ENCODE measurements at places on chromosomes 1 and 21.

DNA sequence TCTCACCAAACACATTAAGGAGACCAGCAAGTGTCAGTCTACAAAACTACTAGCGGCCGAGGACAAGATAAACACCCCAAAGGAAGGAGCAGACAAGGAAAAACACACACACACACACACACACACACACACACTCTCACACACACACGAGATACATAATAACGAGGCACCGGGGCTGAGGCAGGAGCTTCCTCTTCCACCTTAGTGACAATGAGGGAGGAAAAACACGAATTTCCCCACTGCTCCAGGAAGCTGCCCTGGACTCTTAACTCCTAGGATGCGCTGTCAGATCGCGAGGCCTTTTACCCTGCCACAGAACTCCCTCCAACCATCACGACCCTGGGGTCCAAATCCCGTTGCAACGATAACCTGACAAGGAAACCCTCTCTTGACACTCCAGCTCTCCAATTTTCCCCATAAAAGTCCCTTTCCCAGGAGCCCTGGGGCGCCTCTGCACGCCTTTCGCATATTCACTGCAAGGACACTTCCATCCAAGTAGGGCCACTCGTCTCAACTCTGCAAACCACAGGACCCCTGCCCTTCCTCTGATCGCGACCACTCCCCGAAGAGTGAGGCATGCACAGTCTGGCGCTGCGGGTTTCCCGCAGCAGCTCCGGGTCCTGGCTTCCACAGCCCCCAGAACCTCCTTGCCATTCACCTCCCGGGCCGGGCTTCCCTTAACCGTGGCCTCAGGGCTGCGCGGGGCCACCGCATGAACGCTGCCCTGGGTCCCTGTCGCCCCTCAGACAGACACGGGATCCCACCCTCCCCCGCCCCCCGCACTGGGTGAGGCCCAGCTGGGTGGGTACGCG, 581 bp downstream of the ETV3 start:
- DNase-seq, result no peak

DNA sequence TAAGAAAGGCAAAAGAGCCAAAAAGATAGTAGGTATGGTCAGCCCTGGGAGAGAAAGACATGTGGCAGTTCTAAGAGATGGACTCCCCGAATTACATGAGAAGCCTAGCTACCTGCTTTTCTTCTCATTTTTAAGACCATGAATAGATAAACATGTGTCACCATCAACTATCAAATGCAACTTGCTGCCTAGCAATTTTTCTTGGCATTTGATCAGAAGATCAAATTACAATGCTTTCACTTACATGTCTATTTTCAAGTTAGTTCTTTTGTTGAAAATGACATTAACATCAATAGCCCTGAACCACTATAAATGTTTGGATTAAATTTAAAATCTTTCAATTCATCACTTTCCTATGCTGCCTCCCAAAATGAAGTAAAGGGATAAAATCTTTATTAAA, 212.3 kb downstream of the HHIPL2 start:
- no peak for DNase-seq

DNA sequence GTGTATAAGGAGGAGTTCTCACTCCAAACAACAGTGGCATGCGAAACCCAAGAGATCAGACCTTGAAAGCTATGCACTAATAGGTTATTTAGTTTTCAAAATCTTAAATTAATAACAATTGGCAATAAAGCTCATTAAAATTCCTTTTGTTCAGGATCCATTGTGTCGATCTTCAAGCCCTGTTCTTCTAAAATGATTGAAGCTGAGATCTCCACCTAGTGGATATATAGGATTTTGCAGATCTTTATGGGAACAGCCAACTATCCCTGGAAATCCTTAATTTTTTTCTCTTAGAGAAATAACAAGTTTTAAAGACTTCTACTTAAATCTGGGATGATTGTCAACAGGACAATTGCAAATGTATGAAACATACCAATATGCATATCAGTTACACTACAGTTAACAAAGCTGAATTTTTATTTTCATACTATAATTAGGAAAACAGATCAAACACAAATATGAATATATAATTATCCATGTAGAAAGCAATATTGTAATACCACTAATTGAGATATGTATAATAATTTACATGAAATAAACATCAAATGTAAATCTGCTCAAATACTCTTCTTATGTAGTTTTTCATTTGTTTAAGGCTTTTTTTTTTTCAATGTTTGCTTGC, 43.3 kb downstream of the LRRC53 start:
- peak; percentile 25 for DNase-seq

GRCh38 chr1:230611128-230611877, 31.0 kb upstream of the COG2 start:
- DNase-seq, result no peak

GRCh38 chr1:14037101-14037847, 337.3 kb downstream of the PRDM2 start:
- DNase-seq, result no peak

- DNase-seq, result no peak
Measured at GRCh38 chr1:156664767-156665411, 12.3 kb downstream of the NES start.

- no peak for DNase-seq
Measured at GRCh38 chr21:38861989-38862683, 56.4 kb downstream of the ETS2 start.

DNA sequence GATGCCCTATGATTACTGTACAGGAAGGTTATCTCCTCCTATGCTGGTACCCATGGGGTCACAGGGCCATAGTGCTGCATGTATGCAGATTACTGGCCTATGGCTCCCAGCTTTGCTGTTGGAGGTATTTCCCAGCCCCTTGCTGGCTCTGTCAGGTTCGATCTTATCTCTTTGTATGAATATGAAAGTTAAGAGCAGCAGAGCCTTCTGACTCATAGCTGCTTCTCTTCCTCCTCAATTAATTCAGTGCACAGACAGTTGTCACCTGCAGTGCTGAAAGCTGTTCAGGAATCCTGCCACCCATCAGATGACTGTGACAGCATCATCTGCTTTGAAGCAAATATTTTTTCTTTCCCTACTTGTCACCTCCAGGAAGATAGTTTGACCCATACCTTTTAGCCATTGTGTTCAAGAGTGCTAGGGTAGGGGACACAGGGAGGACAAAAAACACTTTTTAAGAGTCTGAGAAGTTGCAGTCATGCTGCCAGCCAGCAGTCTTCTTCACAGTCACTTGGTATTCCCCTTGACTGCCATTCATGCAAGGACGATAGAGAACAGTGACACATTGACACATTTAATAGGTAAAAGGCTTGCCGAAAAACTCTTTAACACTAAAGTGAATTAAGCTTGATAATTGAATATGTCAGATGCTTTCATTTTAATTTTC, 73.1 kb downstream of the KIF1B start:
- DNase-seq, result no peak
